Left renal cortex interstitium (tissue), 4 donors: ENCODE measurements at places on chromosomes 3 and 15.

DNA sequence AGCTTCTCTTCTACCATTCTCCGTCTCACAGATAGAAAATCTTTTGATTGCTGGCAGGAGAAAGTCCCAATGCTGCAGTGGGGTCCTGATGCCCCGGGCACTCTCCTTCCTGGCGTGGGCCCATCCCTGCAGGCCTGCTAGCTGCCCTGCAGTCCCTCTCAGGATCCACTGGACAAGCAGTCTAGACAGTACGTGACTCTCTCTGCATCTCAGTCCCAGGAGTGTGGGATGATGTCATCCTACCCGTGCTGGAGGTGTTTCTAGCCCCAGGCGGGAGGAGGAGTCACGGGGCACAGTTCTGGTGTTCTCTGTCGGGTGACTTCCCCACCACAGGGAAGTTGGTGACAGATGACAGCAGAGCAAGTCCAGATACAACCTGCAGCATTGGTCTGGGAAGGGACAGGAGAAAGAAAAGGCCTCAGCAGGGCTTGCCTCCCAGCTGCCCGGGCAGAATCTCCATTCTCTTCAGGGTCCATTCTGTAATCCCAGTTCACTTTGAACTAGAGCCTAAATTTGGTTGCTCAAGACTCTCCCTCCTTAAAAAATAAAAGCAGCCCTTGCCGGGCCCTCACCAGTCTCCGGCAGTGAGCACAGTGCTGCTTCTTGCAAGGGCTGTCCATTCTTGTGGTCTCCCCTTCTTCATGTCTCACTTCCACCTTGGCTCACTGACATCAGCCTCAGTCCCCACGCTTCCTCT is 30.6 kb downstream of the SLC28A1 start:
- no peak for DNase-seq

- no peak for DNase-seq
Measured at GRCh38 chr15:73767806-73768501, 14.8 kb upstream of the INSYN1 start.

- no peak for DNase-seq
Measured at GRCh38 chr3:93931597-93932229, 42.0 kb downstream of the PROS1 start.

DNA sequence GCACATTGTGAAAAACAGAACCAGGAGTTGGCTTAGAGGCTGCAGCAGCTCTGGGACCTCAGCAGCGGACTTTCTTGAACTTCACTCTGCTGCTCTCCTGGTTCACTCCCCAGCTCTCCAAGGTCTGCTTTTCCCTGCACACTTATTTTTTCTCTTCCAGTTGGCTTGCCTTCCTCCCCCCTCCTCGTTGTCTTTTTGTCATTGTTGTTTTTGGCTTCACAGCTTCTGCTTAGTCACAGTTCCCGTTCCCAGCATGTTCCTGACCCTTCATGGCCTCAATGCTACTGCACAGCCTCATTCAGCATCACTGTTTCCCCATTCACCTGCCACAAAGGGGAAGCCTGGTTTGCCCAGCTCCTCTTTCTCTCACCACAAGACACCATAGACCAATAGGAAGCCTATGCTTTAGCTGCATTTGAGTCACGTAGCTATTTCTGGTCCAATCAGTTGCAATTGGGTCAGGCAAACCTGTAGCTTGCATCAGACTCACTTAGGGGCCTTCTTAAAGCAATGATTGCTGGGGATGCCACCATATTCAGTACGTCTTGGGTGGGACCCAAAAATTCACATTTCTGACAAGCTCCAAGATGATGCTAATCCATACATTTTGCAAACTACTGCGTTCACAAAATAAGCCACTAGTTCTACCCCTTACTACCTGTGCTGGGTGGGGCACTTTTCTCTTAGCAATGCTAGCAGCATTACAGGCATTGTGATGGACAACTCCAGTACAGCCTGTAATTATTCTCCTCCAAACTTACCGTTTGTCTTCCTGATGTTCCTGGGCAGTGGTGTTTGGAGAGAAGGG is 7.8 kb upstream of the SUMF1 start:
- no peak for DNase-seq

- no peak for DNase-seq
Measured at GRCh38 chr15:31343831-31344230, 17.2 kb downstream of the KLF13 start.

DNA sequence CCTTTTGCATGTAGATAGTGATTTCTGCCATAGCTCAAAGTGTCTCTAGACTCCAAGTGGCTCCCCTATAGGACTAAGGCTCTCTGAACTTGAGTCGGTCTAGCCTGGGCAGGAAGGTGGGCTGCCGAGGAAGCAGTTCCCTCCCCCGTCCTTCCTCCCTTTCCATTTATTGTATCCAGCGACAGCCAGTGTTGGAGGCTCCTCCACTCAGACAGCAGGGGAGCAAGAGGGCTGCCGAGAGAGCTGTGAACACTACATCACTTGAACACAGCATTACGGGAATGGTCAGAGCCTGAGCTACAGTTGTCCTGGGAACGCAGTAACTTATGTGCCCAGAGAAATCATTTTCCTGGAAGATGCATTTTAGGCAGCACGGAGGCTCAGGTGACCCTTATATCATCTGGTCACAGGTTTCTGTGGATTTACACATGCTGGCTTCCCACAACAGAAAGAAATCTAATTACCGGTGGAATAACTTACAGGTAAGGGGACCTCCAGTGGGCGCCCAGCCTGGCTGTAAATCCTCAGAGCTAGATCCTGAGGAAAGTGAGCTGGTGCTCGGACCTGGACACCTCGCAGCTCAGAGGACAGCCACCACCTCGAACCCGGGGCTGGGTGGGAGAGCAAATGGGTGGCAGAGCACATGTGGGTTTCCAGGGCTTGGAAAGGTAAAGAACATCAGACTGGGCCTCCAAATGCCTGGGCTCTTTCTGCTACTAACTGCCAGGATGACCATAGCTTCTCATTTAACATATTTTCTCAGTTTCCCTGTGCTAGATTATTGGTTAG is 197.1 kb downstream of the UACA start:
- no peak for DNase-seq

DNA sequence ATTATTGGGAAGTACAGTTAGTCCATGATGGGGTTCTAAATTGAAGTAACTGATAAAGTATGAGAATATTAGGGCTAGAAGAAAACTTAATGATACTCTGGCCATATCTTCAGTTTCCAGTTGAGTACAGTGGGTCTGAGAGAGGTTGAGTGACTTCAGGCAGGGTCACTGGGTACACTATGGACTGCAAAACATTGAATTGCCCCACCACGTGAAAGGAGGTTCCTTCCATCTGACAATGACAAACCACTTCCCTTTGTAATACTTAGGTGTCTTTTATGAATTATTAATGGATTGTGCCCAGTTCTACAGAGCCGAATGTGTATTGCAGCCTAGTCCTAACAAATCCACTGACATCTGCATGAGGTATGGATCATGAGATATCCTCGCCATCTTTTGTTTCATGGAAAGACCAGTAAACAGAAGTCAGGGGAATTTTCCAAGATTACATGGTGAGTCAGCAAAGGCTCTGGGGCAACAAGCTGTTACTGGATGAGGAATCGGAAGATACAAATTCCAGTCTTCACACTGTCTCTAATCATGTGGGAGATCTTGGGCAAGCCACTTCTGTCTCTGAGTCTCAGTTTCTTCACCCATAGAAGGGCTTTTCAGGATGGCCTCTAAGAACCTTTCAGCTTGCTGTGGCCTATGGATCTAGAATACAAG is 66.5 kb upstream of the BCL6 start:
- DNase-seq, result no peak

DNA sequence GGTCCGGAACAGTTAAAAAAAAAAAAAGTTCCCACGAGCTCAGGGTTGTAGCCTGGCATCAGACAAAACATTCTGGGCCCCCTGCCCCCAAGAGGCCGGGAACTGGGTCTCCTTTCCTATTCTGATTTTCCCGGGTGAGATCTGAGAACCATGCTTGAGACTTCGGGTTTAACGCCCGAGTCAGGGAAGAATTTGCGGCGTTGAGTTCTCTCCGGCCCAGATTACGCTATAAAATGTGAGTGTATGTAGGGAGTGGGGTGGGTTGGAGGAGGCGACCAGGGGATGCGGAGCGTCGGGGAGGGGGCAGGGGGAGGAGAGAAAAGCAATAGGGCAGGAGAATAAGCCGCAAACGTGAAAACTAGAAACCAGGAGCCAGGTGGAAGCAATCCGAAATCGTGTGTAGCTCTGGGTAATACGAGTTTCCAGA is 2.7 kb downstream of the ZIC1 start:
- DNase-seq, result no peak

GRCh38 chr15:92006186-92007028 is 152.9 kb downstream of the SLCO3A1 start:
- DNase-seq, result no peak

GRCh38 chr3:187954873-187955586 is 198.9 kb upstream of the LPP start:
- no peak for DNase-seq
